Hypothalamus (tissue), 51 donors: ENCODE measurements at places on chromosomes 13 and 19.

DNA sequence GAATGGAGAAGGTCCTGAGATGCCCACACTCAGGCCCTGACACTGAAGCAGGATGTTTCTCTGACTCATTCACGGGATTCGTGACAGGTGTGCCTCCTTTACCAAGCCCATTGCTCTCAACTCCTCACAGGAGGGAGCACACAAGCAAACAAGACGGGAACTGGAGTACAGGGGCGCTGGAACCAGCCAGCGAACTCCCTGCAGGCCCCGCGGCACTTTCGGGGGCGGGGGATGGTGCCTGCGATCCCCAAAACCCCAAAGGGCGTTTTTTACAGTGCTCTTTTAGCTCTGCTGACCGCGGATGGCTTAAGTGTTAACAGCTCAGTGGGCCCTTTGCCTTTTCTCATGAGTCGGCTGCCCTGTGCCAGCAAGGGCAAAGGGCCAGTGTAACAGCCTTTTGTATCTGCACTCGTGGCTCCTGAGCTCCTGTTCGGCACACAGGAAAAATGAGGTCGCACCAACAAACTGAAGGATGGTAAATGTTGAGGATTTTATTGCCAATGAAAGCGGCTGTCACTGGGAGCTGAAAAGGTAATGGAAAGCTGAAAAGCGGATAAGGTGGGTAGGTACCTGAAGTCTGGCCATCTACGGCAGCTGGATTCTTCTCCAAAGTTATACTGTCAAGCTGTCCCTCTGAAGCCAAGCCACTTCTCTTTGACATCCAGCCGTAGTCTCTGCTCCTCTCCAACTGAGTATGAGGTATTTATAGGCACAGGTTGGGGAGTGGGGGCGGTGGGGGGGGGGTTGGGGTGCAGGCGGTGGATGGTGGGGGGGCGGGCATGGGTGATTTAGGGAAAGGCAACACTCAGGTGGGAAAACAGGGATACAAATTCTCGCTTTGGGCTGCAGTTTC, 65.0 kb upstream of the TRPC4 start:
- DNase-seq: no peak

GRCh38 chr19:45419396-45419795, 4.3 kb downstream of the ERCC1 start:
- DNase-seq: no peak

- no peak for DNase-seq
These were observed 4.5 kb downstream of the ADGRE1 start for GRCh38 chr19:6891761-6892385.

DNA sequence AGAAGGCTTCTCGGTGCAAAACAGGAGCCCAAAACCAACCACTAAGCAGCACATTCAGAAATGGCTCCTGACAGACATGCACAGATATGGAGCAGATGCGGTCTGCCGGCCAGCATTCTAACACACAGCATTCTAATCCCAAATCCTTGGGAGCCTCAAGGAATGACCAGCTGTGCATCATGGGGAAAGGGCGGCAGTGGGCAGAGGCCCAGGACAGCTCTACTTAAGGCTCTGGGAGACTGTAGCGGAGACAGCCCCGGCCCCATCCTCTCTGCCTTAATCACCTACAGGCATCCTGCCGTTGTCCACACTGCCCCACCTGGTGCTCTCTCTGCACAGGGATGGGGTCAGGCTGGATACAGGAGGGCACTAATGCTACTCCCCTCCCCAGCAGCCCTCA, 1016.0 kb downstream of the UQCRFS1 start:
- no peak for DNase-seq

DNA sequence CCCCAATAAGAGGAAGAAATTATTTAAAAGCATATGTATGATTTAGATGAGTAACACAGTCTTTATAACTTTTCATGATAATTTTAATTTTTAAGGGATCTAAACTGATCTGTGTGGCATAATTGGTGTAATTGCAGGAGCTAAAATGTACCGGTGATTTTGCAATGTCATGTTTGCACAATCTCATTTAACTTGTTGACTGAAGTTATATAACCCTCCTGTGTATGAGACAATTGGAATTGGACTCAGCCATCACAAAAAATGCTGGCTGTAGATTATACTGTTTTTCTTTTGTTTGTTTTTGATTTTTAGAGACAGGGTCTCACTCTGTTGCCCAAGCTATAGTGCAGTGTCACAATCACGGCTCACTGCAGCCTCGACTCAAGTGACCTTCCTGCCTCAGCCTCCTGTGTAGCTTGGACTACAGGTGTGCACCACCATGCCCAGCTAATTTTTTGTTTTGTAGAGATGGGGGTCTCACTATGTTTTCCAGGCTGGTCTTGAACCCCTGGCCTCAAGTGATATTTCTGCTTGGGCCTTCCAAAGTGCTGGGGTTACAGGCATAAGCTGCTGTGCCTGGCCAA, 26.1 kb downstream of the FGF9 start:
- DNase-seq: no peak

DNA sequence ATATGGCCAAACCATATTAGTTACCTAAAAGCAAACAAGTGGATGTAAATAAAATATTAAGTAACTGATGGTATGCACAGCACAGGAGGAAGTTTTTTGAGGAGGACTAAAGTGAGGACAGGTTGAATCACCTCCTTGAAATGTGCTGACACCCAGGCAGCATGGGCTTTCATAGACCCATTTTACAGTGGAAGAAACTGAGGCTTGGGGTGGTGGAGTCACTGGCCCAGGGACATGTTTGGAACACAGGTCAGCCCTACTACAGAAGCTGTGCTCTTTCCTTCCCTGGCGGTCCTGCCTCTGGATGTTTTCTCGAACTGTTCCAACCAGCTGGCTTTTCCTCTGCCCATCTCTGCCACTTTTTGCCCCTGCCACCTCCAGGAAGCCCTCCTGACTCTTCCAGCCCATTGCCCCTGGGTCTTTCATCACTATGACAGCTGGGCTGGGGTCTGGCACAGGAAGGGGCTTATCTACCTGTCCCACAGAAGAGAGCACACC, 11.2 kb upstream of the PTPRS start:
- no peak for DNase-seq

GRCh38 chr19:43765109-43765876, 10.5 kb upstream of the SMG9 start:
- no peak for DNase-seq

GRCh38 chr13:61149331-61149730, 266.3 kb downstream of the PCDH20 start:
- DNase-seq: no peak

GRCh38 chr13:109761695-109762094, 24.7 kb downstream of the IRS2 start:
- DNase-seq: no peak

GRCh38 chr19:10780368-10780767, 55.6 kb downstream of the TMED1 start:
- no peak for DNase-seq

GRCh38 chr13:21606251-21606650, 2.3 kb upstream of the MICU2 start:
- no peak for DNase-seq

DNA sequence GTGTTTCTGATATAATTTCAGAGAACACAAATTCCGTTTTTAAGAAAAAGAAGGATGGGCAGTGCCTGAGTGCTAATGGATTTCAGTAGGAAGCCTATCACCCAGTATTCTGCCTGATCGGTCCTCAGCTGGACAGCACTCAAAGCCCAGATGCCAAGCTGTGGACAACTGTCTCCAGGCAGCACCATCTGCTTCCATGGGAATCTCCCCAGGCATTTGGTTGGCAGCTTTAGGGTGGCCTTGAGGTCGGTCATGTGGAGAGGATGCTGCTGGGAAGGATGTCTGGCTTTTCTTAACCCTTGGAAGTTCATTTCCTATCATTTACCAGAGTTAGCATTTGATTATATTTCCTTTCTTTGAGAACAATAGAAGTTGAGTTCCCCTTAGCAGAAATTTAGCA, 311.7 kb downstream of the TBC1D4 start:
- DNase-seq: no peak

GRCh38 chr13:59532405-59532804, 631.3 kb downstream of the DIAPH3 start:
- DNase-seq: no peak

GRCh38 chr13:76709851-76710250, 176.4 kb downstream of the KCTD12 start:
- no peak for DNase-seq

- DNase-seq: no peak
These were observed 38.2 kb downstream of the PDS5B start for GRCh38 chr13:32624441-32624840.

- no peak for DNase-seq
These were observed 39.9 kb downstream of the SIGLEC7 start for GRCh38 chr19:51181913-51182419.

DNA sequence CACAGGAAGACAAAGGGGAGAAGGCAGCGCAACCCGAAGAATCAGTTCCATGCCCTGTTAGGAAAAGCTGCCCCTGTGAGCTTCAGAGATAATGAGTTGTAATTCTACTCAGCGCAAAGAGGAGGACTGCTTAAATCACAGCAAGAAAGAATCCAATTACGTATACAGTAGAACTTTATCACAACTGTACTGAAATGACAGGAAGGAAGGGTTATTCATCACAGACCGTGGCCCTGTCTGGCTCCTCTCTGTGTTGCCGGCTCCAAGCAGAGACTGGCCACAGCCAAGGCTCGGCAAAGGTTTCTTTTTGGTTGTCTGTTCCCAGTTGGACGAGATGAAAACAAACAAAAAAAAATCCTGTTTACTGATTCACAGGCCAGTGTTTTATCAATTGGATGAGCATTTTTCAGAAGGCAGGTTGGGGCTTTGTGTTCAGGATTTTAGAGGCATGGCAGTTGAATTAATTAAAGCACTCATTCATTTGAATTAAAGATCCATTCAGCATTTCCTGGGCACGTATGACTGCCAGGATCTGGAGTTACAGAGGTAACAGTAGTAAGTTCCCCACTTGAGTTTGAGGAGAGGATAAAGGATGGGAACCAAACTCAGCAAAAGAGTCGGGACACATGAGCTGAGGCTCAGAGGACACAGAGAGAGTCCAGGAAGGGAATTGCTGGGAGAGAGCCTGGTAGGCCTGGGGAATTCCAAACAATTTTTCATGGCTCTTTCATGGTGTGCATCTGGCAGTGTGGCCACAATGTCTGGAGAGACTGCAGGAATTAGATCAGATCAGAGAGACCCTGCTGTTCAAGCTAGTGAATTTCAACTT, 341.0 kb downstream of the DNAJC15 start:
- no peak for DNase-seq

DNA sequence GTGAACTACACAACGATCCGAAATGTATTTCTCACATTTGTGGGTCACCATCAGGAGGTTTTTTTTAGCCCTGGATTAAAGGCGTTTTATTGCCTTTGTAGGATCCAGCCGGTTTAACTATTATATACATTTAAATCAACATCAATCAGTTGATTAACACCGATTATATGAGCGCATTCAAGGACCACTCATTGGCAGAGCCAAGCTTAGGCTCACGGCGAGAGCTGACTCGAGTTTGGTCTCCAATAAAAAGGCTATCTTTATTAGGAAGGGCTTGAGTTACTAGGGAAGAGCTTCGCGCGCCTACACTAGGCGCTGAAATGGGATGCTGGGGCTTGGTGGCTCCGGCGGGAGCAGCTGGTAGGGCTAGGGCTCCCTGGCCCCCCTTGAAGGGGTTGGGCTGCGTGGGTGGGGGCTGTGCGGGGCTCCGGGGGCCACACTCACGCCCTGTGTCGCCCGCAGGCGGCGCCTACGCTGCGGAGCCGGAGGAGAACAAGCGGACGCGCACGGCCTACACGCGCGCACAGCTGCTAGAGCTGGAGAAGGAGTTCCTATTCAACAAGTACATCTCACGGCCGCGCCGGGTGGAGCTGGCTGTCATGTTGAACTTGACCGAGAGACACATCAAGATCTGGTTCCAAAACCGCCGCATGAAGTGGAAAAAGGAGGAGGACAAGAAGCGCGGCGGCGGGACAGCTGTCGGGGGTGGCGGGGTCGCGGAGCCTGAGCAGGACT, 4.2 kb downstream of the PDX1 start:
- DNase-seq: no peak

DNA sequence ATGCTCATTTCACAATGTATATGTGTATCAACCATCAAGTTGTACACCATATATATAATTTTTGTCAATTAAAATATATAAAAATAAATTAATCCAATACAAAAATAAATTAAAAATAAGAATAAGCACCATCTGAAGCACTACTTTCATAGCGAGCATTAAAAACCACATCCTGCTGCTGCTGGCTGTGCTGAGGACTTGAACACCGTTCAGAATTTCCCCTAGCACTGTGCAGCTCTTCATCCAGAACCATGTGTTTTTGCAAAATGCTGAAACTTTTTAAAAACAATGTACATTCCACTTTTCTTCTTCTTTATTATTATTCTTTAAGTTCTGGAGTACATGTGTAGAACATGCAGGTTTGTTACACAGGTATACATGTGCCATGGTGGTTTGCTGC, 40.0 kb upstream of the FOXO1 start:
- no peak for DNase-seq

- DNase-seq: no peak
These were observed 13.0 kb upstream of the MYH14 start for GRCh38 chr19:50190439-50190891.

DNA sequence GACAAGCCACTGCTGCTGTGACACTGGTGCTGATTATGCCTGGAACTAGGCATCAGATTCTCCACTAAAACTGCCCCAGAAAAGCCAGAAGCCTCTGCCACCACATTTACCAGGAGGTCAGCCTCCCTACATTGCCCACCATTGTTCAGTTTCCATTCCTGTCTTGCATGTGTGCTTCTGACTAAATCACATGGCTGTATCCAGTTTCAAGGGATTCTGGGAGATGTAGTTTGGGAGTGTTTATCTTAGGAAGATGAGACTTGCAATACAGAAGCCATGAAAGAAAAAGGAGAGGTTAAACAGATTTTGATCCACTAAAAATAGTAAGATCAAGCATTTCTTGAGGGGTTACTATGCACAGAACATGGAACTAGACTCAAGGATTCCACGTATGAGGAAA, 40.7 kb upstream of the SERPINE3 start:
- DNase-seq: no peak

DNA sequence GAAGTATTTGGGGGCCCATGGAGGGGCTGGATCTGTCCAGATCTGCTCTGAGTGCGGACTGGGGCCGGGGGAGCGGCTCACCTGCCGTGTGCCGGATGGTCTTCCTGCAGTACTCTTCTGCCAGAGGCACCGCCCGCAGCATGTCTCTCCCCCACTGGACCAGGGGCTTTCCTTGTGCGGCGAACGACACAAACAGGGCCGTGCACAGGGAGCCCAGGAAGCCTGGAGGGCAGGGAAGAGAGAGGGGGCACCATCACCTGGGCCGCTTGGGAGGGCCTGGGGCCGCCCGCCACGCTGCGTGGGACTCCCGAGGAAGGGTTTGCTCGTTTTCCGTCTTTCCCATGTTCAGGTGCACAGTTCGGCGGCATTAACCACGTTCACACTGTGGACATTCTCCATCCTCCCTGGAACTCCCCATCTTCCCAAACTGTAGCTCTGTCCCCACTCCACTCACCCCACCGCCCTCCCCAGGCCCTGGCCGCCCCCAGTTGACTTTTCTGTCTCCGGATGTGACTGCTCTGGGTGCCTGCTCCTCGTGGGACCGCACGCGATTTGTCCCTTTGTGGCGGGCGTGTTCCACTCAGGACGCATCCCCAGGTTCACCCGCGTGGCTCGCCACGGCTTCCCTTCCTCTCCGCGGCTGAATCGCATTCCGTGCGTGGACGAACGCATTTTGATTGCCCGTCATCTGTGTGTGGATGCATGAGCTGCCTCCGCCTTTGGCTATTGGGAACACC, 24.2 kb downstream of the ADPRHL1 start:
- no peak for DNase-seq

GRCh38 chr19:4933528-4933927, 24.2 kb downstream of the UHRF1 start:
- DNase-seq: no peak
